ENCODE measurements at places on chromosomes 2 and 18. TPM values are rescaled to one million over a fixed set of nuclear protein-coding genes. Genes with fewer than 3 reads are reported as not detected.
A peak's percentile ranks its signal among the peaks of the same experiment; 100 is the strongest.

ZNF396 gene
- total RNA-seq, result 1.8 TPM

NT5DC4 gene
- total RNA-seq, result not detected

SPATA3 gene
- total RNA-seq, result not detected

RGPD4 gene
- 0.23 TPM for total RNA-seq

FBXO36 gene
- 5.1 TPM for total RNA-seq

KCNIP3 gene
- total RNA-seq, result 8.3 TPM

DNA sequence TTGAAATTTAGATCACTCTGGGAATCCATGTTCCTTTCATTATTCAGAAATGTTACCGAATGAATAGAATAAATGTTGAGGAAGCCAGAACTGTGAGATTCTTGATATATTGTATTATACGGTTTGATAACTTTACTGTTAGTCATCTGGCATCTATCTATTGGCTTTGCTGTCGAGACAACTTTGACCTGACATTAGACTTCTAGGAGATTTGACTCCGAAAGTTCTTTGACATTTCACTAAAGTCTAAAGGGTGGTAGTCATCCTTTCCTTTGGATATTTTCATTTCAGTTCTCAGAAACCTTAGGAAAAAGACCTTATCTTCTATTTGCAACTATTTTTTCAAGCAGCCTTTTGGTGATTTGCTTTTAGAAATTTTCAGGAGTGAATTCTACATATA lies 1.9 kb downstream of the BMPR2 start:
- H3K4me3 ChIP-seq, result peak overlapping the region; percentile 100
- H3K36me3 ChIP-seq, result peaks cover 6% of the 10 kb centered on the region
- peaks cover 41% of the 10 kb centered on the region for H3K4me1 ChIP-seq
- H3K27me3 ChIP-seq, result no peaks in the 10 kb centered on the region
- no peak for DNase-seq

GRCh38 chr2:229003256-229003655 lies 267.8 kb downstream of the PID1 start:
- H3K4me3 ChIP-seq, result no peak overlapping the region
- H3K27ac ChIP-seq, result no peak overlapping the region
- no peak for DNase-seq
- no peaks in the 10 kb centered on the region for H3K4me1 ChIP-seq

DNA sequence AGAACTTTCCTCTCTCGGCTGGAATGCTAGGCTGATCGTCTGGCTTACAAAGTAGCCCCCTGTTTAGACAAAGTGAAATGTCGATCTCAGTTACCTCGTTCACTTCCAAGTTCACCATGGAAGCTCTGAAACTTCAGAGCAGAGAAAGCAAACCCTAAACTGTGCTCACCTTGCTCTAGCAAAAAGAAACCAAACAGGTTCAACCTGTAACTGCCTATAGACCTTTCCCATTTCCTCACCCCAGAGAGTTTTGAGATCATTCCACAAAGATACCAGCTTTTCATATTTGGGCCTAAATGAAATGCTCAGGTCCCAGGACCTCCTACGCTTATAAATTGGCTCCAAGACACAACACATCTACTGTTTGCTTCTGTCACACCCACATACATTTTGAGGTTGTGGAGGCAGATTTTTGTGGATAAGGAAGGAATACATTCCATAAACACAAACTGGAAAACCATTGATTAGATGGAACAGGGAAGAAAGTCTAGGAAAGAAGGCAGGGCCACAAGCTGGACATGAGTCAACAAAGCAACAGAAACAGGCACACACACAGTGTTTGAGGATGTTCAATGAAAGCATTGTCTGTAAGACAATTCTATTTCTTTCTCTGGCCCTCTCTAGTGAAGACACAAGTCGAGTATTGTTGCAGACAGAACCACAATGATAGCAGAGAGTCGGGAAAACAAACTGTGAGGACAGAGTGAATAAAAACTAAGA lies 52.8 kb upstream of the TGIF1 start:
- no peak for DNase-seq
- no peaks in the 10 kb centered on the region for H3K36me3 ChIP-seq
- no peaks in the 10 kb centered on the region for H3K27me3 ChIP-seq
- H3K4me3 ChIP-seq, result no peak overlapping the region
- peaks cover 14% of the 10 kb centered on the region for H3K4me1 ChIP-seq

DNA sequence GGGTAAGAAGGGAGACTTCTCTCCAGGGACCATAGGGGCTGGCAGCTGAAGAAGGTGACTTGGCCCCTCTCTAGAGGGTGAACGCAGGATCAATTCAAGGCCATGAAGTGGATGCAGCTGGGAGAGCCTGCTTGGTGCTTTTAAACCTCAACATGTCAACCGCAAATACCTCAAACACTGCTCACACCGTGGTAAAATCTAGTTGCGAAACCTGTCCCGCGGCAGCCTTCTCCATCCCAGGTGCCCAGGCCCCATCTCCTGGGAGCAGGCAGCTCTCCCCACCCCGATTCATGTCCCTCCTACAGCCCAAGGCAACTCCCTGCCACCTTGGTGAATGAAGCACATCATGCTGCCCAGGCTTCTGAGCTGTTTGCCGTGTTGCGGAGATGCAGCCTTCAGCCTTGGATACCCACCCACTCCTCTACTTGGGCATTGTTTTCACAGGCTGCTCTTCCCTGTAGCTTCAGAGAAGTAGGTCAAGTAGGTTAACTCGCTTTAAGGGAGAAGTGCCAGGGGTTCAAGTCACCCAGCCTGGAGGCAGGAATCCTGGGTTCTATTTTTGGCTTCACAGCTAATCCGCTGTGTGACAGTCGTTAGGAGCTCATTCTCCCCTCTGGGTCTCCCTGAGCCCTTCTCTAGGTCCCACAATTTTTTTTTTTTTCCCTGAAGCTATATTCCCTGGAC lies 6.2 kb upstream of the EFR3B start:
- H3K4me3 ChIP-seq, result no peak overlapping the region
- H3K36me3 ChIP-seq, result no peaks in the 10 kb centered on the region
- peaks cover 11% of the 10 kb centered on the region for H3K27me3 ChIP-seq
- peaks cover 3% of the 10 kb centered on the region for H3K4me1 ChIP-seq
- H3K27ac ChIP-seq, result no peak overlapping the region

GRCh38 chr18:55328301-55328700 lies 259.7 kb downstream of the TCF4 start:
- H3K36me3 ChIP-seq, result peaks cover 3% of the 10 kb centered on the region
- H3K27ac ChIP-seq, result no peak overlapping the region

GRCh38 chr2:12207491-12207890 lies 461.1 kb downstream of the LPIN1 start:
- peaks cover 16% of the 10 kb centered on the region for H3K4me1 ChIP-seq
- no peak overlapping the region for H3K27ac ChIP-seq
- no peaks in the 10 kb centered on the region for H3K27me3 ChIP-seq
- no peak for DNase-seq
- peaks cover 1% of the 10 kb centered on the region for H3K36me3 ChIP-seq
